Activated CD8-positive, alpha-beta memory T cell treated with anti-CD3 and anti-CD28 coated beads for 1 hour (primary cell): ENCODE measurements at places on chromosomes 1 and 21.

DNA sequence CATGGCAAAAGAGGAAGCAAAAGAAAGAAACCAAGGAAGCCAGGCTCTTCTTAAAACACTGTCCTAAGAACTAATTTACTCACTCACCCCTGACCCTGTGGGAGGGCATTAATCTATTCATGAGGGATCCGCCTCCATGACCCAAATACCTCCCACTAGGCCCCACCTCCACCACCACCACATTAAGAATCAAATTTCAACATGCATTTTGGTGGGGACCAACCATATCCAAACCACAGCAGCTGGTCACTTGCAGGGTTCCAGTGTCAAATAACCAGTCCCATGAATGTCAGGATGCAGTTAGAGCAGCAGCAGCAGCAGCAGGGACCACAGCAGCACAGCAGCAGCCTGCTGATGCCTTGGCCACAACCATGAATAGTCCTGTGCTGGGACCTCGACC lies 83.8 kb downstream of the ZC3H11B start:
- DNase-seq: no peak

DNA sequence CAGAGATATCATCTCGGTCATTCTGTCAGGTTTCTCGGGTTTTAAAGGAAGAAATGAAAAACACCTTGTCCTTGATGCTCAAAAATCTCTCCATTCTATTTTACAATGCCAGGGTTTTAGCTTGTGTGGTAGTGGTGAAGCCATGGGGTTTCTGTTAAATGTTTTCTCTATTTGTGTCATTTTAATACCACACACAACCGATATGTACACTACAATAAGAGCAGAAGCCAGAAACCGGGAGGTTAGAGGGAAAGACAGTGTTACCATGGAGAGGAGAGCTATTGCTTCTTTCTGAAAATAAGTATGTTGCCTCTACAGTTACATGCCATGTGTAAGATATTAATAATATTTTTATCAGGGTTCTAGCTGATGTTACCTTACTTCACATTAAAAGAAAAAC lies 2.8 kb downstream of the SLC35D1 start:
- no peak for DNase-seq

DNA sequence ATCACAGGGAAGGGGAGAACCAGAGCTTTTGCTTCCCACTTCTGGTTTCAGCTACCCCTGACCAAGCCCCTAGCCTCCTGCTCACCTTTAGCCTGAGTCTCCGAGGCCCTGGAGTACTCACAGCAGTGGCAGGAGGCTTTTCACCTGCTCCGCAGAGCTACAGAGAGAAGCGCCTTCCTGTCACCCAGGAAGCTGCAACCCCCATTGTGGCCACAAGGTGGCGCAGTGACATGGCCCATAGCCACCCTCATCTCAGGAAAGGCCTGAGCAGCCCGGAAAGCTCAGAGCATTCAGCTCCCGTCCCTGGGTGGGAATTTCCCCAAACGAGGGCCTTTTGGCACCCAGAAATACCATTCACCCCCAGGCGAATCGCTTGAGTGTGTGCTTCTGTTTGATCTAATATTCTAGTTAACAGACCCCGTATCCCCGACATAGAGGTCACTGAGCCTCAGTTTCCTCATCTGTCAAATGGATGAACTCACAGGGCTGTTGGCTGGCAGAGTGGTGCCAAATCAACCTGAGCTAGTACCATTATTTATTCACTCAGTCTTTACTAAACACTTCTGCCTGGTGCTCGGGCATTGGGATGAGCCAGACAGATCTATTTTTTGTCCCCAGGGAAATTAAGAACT lies 25.3 kb downstream of the A3GALT2 start:
- DNase-seq: peak; percentile 73

DNA sequence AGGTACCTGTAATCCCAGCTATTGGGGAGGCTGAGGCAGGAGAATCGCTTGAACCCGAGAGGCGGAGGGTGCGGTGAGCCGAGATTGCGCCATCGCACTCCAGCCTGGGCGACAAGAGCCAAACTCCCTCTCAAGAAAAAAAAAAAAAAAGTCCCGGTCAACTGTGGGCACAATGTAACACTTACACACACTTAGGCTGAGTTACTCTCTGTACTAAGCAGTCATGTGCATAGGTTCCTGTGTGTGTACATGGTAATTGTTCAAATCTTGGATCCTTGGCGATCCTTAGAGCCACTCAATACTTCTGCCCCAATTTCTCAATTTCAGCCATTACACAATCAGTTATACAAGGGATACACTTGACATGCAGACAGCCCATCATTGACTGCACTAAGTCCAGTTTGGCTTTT lies 11.6 kb downstream of the SDCCAG8 start:
- DNase-seq: no peak

DNA sequence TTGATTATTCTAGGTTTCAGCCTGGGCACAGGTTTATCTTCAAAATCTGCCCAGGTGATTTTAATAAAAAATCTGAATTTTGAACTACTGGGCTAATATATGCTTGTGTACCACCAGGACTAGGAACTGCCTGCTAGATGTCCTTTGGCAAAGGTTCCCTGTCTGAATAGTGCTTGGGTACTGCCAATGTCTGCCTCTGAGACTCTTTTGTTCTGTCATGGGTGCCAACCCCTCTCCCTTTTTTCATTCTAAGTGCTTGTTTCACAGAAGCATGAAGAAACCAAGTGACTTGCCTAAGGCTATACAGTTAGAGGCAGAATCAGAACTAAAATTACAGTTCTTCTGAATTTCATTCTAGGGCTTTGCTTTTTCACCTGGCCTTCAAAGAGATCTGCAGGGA lies 106.3 kb upstream of the CACHD1 start:
- DNase-seq: no peak

- DNase-seq: no peak
Observed at GRCh38 chr1:182515556-182515955, 65.6 kb downstream of the RGSL1 start.

DNA sequence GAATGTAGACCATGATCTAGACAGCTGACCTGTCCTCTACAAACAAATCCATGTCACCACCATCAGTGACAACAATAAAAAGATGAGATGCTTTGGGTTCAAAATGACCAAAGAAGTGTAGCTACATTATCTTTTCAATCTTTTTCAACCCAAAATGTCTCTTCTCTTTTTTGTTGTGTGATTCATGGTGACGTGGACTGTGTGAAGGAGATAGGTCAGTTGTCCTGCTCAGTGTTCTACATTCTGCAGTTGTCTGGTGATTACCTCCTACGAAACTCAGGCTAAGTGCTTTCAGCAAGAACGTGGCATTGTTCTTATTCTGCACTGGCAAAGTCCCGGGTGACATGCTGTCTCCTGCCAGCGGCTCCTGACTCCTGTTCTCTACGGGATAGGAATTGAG lies 73.1 kb downstream of the PRKAB2 start:
- DNase-seq: no peak
